ENCODE measurements at places on chromosomes 16 and 17.

- no peak for DNase-seq
These were observed 5.1 kb upstream of the SETD6 start for GRCh38 chr16:58510097-58510775.

DNA sequence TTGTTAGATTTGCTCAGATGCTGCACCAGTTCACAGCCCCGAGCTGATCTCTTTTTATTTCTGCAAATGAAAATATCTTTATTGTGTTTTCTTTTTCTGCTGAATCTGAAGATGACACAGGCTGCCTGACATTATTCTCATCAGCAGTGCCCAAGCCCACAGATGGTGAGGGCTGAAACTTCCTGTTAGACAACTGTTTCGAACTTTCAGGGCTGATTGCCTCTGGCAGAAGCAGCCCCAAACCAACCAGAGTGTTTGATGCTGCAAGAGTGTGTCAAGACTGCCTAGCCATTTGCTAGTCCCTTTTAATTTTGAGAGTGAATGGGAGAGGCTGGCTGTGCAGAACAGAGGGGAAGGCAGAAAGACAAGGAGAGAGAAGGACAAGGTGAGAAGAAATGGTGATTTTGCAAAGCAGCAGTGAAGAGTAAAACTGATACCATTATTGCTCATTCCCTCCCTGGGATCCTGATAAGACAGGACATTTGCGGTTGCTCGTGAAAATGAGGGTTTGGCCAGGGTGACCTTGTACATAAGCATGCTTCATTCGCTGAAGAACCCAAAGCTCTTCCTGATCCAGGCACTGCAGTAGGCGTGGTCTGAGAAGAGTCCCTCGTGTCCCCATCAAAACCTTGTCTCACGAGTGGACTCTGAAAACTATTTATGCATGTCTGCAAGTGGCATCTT lies 77.2 kb downstream of the TMEM114 start:
- DNase-seq, result no peak

GRCh38 chr17:1150863-1151600 lies 28.7 kb downstream of the ABR start:
- no peak for DNase-seq

DNA sequence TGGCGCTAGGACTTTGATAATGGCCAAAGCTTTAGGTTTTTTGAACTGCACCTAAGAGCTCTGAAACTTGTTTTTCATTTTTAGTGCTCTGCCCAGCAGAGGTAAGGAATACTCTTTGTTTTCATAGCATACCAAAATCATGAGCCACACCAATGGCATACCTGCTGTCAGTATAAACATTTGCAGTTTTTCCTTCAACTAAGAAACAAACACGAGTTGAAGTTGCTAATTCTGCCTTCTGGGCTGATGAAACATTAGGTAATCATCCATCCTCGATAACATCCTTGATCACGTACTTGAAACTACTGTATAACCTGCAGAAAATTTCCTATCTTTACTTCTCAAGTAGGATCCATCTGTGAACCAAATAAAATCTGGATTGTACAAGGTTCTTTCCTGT lies 20.6 kb upstream of the B4GALNT2 start:
- no peak for DNase-seq

- no peak for DNase-seq
These were observed 8.2 kb upstream of the SLC43A2 start for GRCh38 chr17:1636732-1637285.

- DNase-seq, result no peak
These were observed 13.2 kb upstream of the PDXDC1 start for GRCh38 chr16:14961405-14962186.

GRCh38 chr16:54867302-54867832 lies 63.3 kb upstream of the IRX5 start:
- no peak for DNase-seq

DNA sequence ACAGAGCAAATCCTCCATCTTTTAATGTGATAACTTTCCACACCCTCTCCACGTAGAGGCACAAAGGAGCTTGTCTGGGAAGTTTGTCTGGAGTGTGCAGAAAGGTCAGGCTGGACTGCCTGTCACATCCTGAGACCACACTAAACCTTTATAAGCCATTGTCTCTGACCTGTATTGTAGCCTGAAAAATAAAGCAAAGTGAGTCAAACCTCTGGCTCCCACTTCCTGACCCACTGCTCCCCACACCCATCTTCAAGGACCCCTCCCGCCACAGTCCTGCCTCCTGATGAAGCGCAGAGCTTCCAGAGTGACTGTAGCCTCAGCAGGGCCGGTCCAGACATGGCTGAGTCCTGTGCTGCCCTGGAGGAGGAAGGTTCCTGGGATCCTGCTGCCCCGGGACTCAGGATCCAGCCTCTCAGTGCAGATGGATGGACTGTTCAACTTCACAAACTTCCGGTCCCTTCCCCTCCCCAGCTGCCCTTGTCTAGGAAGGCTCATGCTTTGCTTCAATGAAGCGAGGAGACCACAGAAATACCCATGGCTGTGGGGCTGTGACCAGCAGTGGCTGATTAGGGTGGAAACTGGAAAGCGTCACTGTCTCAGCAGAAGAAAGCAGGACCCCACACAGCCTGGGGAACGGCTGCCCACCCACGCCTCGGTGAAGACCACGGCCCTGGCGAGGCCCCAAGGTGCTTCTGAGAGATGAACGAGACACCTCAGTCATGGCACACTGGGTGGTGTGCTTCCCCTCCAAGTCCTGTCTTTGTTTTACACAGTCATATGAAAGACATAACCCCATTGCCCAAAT lies 30.9 kb upstream of the CLEC18B start:
- no peak for DNase-seq

- no peak for DNase-seq
These were observed 88.4 kb upstream of the SMURF2 start for GRCh38 chr17:64750478-64750877.

DNA sequence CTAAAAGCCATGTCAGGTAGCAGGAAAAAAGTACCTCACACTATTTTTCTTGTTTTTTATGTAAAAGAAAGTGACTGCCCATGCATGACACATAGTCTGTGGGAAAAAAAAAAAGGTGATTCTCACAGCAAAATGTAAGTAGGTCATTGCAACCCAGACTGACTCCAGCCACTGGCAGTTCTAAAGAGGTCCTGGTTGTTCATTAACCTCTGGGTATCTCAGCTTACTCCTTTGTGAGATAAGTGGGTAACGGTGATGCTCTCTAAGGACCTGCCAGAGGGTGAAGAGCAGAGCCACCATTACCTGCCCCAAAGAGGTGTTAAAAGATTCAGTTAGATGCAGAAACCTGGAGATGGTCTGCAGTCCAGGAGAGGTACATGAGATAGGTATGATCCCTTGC lies 531.9 kb downstream of the GRIN2A start:
- no peak for DNase-seq

- DNase-seq, result no peak
These were observed 28.7 kb upstream of the NGFR start for GRCh38 chr17:49466436-49466835.

DNA sequence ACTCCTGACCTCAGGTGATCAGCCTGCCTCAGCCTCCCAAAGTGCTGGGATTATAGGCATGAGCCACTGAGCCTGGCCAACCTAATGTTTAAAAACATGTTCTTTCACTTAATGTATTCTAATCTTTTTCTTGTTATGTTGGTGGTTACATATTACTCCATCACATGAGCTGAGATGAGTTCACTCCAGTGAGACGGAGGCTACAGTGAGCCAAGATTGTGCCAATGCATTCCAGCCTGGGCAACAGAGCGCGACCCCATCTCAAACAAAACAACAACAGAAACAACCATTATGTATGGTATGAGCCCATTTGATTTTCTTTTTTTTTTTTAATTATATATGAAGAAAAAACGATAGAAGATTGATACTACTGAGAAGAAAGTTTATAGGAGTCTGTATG lies 39.6 kb downstream of the SLC39A11 start:
- no peak for DNase-seq

- DNase-seq, result no peak
These were observed 12.1 kb upstream of the TBX21 start for GRCh38 chr17:47720754-47721533.

DNA sequence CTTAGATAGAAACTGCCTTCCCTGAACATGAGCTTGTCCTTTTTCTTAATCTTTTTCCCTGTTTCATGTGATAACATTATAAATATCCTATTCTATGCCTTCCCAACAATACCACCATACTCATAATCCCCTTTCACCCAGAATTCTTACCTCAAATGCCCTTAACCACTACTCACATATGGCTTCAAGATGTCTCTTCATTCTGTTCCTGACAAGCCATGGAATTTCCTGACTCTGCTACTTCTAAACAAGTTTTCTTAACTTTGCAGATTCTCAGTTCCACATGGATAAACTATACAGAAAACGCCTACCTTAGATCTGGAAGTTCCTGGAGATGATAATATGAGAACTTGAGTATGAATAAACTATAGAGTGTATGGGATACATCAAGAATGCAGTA lies 1217.8 kb downstream of the CDH8 start:
- DNase-seq, result no peak

GRCh38 chr16:14002416-14002990 lies 68.6 kb upstream of the MRTFB start:
- DNase-seq, result no peak

GRCh38 chr16:47578573-47578972 lies 117.4 kb downstream of the PHKB start:
- DNase-seq, result no peak

DNA sequence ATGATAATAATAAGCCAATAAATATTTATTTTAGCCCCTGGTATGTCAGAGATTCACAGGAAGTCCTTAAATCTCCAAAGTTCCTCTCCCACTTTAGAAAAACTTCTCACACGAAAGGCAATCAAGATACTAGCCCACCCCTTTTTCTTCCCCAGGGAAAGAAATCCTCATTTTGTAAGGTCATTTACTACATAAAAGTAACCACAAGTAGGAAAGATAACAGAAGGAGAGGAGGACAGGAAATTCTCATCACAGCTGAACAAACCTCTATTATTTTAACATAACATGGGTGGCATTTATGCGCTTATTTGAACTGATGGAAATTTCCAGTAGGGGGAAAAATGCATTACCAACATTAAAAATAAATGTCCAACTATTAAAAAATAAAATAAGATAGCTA lies 3.4 kb downstream of the FAM222B start:
- no peak for DNase-seq

DNA sequence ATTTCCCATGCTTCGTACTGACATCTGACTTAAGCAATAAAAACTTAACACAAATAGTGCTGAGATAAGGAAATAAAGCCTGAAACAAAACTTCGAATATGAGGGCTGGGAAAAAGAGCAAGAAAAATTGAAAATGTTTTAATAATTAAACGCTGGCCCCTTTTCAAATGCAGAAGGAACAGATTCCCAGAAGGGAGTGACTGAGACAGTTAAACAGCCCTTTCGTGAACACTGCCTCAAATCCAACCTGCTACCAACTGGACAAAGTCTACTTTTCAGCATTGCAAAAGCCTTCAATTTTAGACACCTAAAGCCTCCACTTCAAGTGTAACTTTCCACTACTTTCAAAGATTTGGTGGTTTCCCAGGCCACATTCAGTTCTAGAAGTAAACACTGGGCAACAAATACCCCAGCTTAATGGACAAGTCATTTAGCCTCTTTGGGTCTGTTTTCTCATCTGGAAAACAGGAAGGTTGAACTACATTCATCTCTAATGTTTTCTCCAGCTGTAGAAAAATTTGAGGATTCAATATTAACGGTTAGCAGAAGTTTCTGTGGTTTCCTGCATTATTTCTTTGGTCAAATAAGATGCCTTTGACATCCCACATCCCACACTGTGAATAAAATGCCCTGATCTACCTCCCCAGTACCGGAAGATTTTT lies 11.8 kb downstream of the RFFL start:
- no peak for DNase-seq

- DNase-seq, result no peak
These were observed 279.5 kb upstream of the ASIC2 start for GRCh38 chr17:33572615-33573014.

- no peak for DNase-seq
These were observed 50.9 kb downstream of the MRC2 start for GRCh38 chr17:62678214-62678919.

- no peak for DNase-seq
These were observed 7.6 kb downstream of the SEZ6L2 start for GRCh38 chr16:29891525-29892457.

- no peak for DNase-seq
These were observed 26.6 kb downstream of the CCDC42 start for GRCh38 chr17:8718001-8718563.

DNA sequence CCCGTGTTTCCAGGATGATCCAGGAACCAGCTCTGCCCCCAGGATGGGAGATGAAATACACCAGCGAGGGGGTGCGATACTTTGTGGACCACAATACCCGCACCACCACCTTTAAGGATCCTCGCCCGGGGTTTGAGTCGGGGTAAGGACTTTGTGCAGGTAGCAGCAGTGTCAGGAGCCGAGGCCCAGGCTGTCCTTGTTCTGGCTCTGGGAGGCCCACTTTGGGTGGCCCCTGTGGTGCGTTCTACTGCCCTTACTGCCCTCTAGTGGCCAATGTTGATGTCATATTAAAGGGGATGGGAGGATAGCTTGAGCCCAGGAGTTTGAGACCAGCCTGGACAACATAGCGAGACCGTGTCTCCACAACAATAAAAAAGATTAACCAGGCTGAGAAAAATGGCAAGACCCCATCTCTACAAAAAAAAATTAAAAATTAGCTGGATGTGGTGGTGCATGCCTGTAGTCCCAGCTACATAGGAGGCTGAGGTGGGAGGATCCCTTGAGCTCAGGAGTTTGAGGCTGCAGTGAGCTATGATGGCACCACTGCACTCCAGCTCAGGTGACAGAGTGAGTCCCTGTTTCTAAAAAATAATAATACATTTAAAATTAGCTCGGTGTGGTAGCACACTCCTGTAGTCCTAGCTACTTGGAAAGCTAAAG lies 20.9 kb upstream of the CLEC18A start:
- peak; percentile 29 for DNase-seq

GRCh38 chr16:29198731-29199521 lies 207.6 kb downstream of the NPIPB11 start:
- DNase-seq, result no peak

- peak; percentile 2 for DNase-seq
These were observed 50.6 kb downstream of the SPECC1 start for GRCh38 chr17:20059728-20060188.

- DNase-seq, result no peak
These were observed 36.4 kb downstream of the TXNDC11 start for GRCh38 chr16:11706180-11706742.

GRCh38 chr17:47834756-47835155 lies 3.3 kb downstream of the LRRC46 start:
- DNase-seq, result no peak

- DNase-seq, result no peak
These were observed 211.5 kb upstream of the AXIN2 start for GRCh38 chr17:65772989-65773388.

DNA sequence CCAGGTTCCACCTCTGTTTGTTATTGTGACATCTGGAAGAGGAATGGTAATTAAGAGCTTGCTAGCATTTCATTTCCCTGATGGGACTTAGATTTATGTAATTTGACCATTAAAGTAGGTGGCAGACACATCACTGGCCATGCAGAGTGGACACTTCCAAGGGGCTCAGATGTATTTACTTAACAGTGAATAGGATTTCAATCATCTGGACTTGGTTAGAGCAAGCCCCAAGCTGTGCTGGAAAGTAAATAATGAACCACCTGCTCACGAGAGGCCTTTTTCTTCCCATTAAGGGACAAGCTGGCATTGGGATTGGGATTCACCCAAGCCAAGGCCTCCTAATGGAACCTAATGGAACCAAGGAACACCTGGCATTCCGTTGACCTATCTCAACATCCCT lies 395.3 kb downstream of the HS3ST4 start:
- no peak for DNase-seq

- no peak for DNase-seq
These were observed 5.3 kb downstream of the ZNF469 start for GRCh38 chr16:88387941-88388627.

- DNase-seq, result peak; percentile 75
These were observed 9.1 kb downstream of the NAGPA start for GRCh38 chr16:5024632-5025031.

GRCh38 chr16:68448360-68448970 lies at the start of gene SMPD3:
TSS of gene SMPD3 (minus strand) at chr16:68448508. CDS start at chr16:68372181, 76,327 bp downstream.
- peak; percentile 99 for DNase-seq

Data from NCI-H146 (cell line).